Neural progenitor cell (in vitro differentiated cells): ENCODE measurements at places on chromosomes 16 and 17. TPM values are rescaled to one million over a fixed set of nuclear protein-coding genes. Genes with fewer than 3 reads are reported as not detected.
A peak's percentile ranks its signal among the peaks of the same experiment; 100 is the strongest.

DNA sequence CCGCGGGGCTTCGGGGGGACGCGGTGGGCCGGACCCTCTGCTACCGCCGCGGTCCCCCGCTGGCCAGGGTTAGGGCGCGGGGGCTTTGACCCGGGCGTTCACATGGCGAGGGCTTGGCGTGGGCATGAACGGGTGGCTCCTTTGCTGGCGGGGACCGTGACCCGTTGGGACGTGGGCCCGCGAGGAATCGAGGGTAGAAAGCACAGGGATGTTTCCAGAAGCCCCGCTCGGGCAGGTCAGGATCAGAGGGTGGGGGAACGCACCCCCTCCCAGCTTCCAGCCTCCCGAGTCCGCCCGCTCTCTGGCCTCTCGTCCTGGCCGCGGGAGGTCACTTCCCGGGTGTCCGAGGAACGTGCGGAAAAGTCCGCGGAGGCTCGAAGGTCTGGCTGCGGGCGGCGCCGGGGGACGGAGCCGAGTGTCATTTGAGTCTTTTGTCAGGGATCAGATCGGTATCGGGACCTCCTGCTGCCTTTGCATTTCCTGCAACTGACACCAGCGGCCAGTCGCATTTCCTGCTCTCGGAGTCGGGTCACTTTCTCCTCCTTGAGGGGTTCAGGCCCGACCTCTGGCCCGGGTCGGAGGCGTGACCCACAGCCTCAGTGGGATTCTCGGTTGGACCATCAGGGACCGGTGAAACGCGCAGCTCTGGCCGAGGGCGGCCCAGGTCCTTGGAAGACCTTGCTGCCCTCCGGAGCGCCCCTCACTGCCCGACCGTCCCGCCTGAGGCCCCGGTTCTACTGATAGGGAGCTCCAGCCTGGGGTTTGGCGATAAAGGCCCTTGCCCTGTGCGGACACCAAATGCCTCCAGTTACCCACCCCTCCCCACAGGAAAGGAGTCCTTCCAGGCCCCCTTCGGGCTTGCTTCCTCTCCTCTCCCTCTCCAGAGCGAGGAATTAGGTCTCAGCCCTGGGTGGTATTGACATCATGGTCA lies 702 bp upstream of the WNT3 start:
- peak; percentile 84 for DNase-seq

The OR1A1 gene
- not detected in 2 replicates for total RNA-seq

The KRT15 gene
- 0.15 TPM in 1 of 2 replicates, not detected in the other for total RNA-seq

DNA sequence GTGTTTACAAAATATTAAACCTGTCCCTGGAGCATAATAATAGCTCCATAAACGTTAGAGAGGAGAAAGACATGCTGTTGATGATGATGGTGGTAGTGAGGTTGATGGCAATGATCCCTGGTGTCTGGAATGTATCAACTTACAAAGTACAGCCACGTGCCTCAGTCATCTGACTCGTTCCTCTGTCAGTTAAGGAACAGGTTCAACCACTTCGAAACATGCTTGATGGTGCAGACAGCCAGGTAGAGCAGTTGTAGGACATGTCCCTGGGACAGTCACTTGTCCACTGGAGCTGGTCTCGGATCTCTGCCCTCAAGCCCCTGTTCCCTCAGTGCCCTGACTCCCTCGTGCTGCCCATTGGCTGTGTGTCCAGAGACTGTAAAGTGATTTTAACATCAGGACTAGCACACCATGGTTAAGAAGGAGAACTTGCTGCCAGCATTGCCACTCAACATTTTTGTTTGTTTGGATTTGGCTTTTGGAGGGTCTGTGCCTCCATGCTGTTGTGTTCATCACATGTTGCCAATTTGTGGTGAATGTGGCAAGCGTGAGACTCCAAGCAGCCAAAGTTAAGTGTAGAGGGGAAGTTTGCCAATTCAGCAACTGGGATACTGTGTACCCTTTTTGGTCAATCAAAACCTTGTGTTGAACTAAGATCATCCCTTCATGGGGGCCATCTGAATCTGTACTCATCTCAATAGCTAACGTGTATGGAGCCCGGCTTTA lies 16.3 kb upstream of the SALL1 start:
- no peak for DNase-seq

DNA sequence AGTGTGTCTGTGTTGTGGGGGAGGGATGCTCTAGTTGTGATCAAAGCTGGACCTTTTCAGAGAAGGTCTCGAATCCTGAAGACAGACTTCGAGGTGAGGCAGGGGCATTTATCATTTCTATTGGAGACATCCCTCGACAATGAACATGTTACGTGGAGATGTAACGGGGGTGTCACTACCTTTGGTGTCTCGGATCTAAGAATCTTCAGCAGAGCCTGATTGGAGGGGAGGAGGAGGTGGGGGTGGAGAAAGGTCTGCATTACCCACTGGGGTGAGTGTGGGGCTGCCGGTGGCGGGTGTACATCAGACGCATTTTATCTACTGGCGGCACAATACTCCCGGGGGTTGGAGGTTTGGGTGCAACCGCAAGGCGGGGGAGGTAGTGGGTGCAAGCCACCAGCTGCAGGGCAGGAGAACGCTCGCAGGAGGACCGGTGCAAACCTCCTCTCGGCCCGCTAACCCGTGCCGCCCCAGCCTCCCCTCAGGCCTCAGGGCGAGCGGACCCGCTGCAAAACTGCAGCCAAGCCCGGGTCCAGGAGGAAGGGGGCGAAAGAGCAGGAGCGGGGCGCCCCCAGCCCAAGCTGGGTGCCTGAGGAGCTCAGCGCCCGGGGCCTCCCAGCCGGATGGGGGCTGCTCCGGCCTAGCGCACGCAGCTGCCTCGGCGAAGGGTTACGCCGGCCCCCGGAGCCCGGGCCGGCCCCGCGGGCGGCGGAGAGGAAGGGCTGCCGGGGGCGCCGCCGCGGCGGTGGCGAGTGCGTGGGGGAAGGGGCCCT lies 735 bp downstream of the ZNF652 start:
- DNase-seq: no peak

GRCh38 chr17:27475070-27475673 lies 18.9 kb downstream of the KSR1 start:
- no peak for DNase-seq

DNA sequence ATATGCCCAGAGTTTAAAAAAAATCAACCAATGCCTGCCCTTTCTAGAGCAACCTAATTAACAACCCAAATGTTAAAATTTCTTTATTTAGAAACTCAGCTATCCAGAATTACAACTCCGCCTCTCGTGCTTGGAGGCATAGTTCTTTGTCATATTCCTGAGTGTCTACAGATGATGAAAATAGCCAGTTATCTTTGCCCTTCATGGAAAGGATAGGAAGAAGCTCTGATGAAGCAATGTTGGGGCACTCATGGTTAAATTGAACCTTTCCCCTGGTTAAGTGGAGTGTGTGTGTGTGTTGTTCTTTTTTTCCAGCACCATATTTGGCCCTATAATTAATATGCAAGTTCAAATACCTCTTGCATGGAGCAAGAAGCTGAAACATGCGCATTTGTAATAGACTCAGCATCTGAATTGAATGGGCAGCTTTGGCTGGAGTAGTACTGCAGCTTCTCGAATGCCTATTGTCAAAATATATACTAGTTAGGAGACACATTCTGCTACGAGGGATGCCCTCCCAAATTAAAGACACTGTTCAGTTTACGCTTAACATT lies 506.2 kb downstream of the WWOX start:
- DNase-seq: no peak

The CANT1 gene
- total RNA-seq: 24.3 and 61.3 TPM in 2 replicates

The TMC7 gene
- 6.0 and 8.2 TPM in 2 replicates for total RNA-seq

GRCh38 chr17:34909040-34909439 lies 52.2 kb downstream of the CCT6B start:
- DNase-seq: no peak

- DNase-seq: no peak
Observed at GRCh38 chr17:41480136-41480535, 815 bp downstream of the KRT35 start.

GRCh38 chr16:17515421-17516210 lies 44.9 kb upstream of the XYLT1 start:
- DNase-seq: no peak

DNA sequence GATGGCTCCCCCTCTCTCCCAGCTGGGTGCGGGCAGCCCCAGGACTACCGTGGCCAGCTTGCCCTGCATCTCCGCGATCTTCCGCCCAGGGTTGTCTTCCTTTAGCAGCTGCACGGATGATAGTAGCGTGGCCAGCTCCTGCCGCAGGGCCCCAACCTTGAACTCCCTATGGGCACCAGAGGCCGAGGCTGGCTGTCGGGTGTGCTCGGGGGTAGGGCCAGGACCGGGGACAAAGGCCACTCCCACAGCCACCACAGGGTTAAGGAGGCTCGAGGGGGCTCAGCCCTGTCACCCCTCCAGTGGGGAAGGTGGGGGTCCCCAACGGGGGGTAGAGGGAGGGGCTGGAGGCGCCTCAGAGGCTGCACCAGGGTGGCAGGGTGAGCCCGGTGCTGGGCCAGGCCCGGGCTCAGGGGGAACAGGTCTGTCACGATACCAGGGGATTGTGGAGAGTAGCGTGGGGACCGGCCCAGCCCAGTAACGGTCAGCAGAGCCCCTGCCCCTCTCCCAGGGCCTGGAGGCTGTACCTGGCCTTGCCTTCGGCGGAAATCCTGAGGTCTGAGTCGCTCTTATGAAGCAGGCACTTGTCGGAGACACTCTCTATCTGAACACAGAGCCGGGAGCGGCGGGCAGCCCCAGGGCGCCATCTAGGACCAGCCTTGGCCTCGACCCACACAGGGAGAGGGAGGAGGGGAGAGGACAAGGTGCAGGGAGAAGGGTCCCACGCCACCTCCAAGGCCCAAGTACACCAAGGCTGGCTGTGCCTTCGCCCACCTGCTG lies 5.2 kb downstream of the PERCC1 start:
- no peak for DNase-seq

DNA sequence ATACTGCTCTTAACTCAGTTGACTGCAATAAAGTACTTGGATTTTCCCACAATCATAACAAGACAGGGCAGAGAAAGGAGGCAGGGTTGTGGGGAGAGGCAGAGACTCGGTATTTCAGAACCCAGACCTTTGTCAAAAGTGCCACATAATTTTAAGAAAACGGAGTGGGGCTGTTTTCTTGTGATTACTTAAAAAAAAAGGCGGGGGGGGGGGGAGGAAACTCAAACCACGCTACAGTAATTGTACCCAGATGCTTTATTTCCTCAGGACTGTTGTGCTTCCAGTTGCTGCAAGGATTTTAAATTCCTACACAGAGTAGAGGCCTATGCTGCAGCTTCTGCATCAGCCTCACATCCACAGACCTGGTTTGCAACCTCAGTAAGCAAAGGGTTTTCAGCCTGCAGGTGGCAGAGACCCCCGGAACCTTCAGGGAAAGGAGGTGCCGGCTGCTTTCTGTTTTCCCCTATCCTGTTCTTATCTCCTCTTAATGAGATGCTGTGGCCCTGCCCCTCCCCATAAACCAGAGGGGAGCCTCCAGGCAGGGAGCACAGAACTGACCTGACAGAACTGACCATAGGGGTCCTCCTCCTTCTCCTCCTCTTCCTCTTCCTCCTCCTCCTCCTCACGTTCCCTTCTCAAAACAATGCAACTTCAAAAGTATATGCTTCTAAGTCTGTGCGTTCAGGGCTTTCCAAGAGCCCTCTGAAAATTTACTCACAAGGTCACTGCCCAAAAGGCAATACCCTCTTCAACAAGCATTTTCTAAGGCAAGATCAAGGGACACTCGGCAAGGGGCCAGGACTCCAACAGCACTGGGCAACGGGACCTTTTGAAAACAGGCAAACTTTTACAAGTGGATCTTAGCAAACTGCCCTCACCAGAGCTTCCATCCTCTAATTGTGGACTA lies 7.5 kb downstream of the AXIN2 start:
- peak; percentile 27 for DNase-seq

GRCh38 chr16:24539850-24540601 lies 660 bp downstream of the RBBP6 start:
- DNase-seq: peak; percentile 52

DNA sequence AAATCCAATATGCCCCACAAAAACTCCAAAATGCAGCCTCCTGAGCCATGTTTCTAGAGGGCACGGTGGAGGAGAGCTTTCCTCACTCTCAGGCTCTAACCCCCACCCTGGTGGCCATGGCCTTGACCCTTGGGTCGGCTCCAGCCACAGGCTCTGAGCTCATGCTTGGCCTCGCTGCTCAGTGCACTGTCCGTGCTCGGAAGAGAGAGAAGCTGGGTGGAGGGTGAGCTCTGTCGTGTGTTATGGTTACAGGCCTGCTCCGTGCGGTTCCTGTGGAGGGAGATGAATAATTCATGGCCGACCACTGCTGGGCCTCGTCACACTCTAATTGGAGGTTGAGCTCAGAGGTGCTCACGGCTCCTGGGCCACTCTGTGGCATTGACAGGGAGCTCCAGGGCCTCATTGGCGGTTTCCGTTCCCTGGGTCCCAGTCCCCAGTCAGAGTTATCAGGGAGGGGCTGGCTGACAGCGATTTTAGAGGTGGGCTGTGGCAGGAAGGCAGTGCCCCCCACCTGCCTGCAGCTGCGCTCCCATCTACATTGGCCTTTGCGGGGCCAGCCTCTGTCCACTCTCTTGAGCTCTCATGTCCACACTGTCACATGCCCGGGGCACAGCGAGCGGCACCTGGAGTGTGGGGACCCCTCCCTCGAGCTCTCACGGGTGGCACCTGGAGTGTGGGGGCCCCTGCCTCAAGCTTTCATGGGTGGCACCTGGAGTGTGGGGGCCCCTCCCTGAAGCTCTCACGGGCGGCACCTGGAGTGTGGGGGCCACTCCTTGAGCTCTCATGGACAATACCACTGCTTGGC lies 24.9 kb downstream of the ACSF3 start:
- DNase-seq: no peak

The PLXDC1 gene
- total RNA-seq: 2.1 and 2.5 TPM in 2 replicates

The BCL6B gene
- 3.8 and 5.3 TPM in 2 replicates for total RNA-seq

DNA sequence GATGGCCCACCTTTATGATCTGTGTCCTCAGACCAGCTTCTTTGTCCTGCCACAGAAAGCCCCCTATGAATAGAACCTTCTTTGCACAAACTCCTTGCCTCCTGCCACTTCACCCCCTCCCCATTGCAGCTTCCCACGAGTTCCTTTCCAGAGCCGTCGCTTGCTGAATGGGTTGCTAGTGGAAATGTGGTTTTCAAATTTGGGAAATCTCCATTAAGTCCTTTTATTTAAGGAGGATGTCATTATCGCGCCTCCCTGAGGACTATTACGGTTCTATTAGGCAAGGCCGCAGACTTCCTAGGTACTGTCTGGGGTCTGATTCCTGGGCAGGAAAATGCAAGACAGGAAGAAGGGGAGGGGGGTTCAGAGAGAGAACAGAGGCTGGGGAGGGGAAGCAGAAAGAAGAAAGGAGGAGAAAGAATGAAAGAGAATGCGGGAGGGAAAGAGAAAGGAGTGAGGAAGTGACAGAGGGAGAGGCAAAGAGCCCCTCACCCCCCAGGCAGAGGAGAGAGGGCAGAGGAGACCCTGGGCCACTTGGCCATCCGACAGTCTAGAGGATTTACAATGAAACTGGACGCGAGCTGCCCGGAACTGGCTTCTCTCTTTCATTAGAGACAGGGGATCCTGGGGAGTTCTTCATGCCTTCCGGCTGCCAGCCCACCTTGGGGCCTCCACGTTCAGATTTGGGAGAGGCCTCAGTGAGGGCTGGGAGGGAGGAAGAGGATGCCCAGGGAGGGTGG lies 31.7 kb upstream of the ETV4 start:
- peak; percentile 44 for DNase-seq

The ZFHX3 gene
- total RNA-seq: 1.5 and 2.4 TPM in 2 replicates

The PCYT2 gene
- total RNA-seq: 6.8 and 17.0 TPM in 2 replicates

GRCh38 chr17:1089915-1090314 lies 89.9 kb downstream of the ABR start:
- DNase-seq: no peak
